ENCODE measurements at places on chromosomes 7 and 10.

GRCh38 chr7:150586785-150587152 is 19.6 kb downstream of the GIMAP4 start:
- no peak for DNase-seq

GRCh38 chr10:99689461-99689860 is 30.2 kb downstream of the ENTPD7 start:
- DNase-seq: no peak

DNA sequence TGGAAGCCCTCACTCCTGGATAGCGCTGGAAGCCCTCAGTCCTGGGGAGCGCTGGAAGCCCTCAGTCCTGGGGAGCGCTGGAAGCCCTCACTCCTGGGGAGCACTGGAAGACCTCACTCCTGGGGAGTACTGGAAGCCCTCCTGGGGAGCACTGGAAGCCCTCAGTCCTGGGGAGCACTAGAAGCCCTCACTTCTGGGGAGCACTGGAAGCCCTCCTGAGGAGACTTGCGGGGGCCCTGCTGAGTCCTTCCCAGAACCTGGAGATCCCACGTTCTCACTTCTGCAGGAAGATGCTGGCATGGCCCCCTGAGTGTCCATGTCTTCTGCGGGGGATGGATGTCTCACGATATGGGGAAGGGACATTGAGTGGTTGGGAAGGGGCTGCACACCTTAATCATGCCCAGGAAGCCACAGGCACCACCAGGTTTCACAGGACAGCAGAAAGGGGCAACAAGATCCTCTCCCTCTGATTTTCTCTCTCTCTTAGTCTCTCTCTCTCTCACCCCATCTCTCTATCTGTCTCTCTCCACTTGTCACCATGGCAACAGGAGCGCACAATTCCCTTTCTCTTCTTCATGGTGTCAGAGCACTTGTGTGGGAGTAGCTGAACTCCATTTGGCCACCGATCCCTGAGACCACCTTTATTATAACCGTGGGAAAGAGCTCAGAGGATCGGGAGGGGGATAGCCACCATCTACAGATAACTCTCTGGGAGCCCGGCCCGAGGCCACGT is 267.0 kb downstream of the TCERG1L start:
- no peak for DNase-seq

- peak; percentile 85 for DNase-seq
These were observed 116.2 kb downstream of the SH3PXD2A start for GRCh38 chr10:103739039-103739764.

GRCh38 chr10:60230892-60231291 is 158.8 kb downstream of the ANK3 start:
- peak; percentile 35 for DNase-seq

- DNase-seq: no peak
These were observed 28.1 kb upstream of the NEUROD6 start for GRCh38 chr7:31368620-31369019.

DNA sequence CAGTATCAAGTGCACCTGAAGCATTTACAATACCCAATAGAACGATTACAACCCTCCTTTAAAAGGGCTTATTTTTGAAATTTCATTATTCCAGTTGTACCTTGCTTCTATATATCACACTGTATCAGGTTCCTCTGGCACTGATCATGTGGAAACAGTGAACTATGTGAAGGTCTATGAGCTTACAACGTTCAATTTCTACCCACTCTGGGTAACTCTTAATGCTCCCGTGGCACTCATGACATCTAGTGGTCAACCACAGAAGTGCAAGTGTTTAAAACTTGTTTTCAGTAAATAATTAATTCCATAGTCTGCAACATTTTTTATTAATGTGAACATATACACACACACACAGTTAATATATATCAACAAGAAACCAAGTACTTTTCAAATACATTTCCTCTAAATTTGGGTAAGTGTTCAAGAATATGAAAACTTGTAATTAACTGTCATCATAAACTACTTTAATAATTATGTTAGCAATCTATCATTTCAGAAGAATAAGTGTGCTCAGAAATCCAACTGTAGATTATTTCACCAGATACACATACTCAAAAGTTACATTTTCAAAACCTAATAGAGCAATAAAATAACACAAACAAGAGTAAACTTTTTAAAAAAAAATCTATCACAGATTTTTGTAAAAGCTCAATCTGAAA is 61.0 kb downstream of the MPP7 start:
- DNase-seq: peak; percentile 57

DNA sequence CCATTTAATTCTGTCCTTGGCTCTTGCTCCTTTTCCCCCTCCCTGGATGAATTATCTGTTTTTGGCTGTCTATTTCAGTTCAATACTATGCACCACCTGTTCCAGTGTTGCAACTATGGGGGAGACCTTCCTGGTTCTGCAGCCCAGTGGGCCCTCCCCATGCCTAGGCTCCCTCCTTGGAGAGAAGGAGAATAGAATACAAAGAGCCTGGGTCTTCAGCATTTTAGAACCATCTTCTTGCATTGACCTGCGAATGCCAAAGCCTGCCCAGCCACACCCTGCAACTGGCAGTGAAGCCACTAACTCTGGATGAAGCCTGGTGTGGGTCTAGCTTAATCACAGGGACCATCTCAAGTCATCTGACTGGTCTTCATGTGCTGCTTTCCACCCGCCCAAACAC is 207.1 kb downstream of the HERPUD2 start:
- no peak for DNase-seq

- no peak for DNase-seq
These were observed 2.2 kb upstream of the C10orf143 start for GRCh38 chr10:130112821-130113220.

- DNase-seq: peak; percentile 1
These were observed 21.6 kb upstream of the TSPAN33 start for GRCh38 chr7:129122751-129123509.

- DNase-seq: no peak
These were observed 76.7 kb upstream of the SAMD8 start for GRCh38 chr10:75034714-75035258.

DNA sequence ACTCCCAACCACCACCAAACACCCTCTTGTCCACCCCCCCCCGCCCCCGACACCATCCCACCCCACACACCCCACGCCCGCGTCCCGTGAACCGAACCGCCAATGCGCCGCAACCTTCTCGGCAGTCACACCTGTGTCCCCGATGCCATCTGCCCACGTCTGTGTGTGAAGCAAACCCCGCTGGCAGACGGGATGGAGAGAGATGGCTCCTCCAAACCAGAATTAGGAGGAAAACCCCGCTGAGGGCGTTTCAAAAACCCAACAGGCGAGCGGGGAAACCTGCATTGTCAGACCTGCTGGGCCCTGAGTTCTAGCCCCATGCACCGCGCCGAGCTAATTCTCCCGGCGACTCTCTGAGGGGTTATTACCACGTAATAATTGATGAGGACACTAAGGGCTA is 28.6 kb upstream of the KCNK18 start:
- DNase-seq: no peak

DNA sequence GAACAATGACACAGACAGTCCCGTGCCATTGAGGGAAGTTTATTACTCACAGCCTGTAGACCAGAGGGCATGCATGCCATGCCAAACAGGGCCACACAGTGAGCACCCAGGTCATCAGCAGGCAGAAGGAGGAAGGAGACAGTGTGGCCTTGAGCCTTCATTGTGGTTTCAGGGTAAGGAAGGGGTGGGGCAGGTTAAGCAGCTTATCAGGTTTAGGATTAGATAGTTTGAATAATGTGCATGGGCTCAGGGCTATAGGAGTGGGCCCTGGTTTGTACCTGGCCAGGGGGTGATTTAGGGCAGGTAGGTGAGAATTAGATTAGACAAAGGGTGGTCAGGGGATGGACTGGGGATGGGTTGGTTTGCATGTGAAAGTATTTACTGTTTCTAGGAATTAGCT is 67.9 kb downstream of the ADCY1 start:
- no peak for DNase-seq

GRCh38 chr10:43852149-43852548 is 203.5 kb upstream of the ZNF32 start:
- DNase-seq: no peak

DNA sequence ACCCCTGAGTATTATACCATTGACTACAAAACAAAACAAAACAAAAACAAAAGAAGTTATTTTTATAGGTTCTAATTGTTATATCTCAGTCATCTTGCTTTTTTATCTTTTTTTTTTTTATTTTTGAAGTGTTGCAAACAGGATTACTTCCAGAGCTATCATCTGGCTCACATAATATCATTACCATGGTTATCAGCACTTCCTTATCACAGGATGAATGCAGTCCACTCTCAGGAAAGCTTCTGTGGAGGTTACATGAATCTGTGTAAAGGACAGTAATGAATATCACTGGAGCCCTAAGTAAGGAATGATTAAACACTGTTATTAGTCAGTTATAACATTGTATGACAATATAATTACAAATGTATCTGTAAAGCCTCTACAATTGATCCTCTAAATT is 451.5 kb downstream of the PLXDC2 start:
- DNase-seq: no peak

DNA sequence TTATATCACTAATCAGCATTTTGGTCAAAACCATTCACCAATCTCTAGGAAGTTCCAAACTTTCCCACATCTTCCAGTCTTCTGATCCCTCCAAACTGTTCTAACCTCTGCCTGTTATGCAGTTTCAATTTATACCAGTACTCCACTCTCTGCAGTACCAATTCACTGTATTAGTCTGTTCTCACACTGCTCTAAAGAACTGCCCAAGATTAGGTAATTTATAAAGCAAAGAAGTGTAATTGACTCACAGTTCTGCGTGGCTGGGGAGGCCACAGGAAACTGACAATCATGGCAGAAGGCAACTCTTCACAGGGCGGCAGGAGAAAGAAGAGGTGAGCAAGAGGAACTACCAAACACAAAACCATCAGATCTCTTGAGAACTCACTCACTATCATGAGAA is 374.9 kb downstream of the SORCS1 start:
- DNase-seq: no peak

GRCh38 chr7:326809-327232 is 36.9 kb downstream of the FOXL3 start:
- peak; percentile 24 for DNase-seq

DNA sequence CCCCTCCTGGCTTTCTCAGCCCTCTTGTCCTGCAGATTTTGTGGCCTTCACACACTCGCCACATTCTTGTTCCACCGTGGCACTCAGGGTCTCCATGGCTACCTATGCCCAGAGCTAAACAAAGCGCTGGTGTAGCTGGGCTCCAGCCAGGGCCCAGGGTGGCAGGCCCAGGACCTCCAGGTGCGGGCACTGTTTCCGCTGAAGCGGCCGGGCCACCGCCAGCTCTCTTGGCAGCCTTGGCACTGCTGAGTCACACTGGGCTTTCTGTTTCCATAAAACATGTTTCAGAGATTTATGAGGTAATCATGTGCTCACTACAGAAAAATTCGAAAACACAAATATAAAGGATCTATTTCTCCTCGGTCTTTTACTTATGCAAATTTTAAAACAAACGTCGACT is 51.3 kb downstream of the AOC1 start:
- DNase-seq: no peak

GRCh38 chr7:94253686-94254085 is 141.0 kb upstream of the COL1A2 start:
- no peak for DNase-seq

DNA sequence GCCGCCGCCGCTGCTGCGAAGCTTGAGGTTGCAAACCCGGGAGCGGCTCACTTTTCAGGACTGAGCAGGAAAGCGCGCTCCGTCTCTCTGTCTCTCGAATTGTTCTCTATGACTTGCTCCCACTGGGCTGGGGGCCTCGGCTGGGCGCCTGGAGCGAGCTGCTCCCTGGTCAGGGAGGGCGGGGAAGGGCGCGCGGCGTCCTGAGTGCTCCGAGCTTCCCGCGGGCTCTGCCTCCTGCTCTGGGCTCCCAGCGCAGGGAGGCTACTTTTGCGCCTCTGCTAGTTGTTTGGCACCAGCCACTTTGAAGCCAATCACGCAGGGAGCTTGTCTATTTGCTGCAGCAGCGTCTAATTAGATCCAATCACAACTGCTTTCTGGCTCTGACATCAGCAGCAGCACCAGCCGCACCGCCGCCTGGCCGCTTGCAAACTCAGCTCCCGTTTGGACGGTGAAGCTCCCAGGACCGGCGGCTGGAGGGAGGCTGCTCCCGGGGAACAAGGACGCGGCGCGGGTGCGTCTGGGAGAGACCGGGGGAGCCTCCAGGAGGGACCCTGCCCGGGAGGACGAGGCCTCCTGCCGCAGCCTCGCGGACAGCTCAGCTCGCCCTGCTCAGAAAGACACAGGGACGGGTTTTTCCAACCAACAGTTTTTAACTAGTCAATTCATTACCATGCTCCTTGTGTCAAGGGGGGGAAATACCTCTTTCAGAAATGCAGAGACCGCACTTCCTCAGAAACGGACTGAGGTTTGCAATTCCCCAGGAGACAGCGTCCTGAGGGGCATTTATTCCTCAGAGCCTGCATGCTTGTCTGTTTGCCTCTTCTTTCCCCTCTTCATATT is at the start of gene ADARB2:
Gene ADARB2 (minus strand): TSS at position 304 of the 840 bp plus-strand sequence.
- DNase-seq: peak; percentile 1

GRCh38 chr10:82402906-82403401 is 528.0 kb downstream of the NRG3 start:
- DNase-seq: no peak

GRCh38 chr7:51318886-51319579 is 2.4 kb upstream of the COBL start:
- DNase-seq: no peak

- no peak for DNase-seq
These were observed 70.0 kb upstream of the ZNF479 start for GRCh38 chr7:57202274-57202673.

DNA sequence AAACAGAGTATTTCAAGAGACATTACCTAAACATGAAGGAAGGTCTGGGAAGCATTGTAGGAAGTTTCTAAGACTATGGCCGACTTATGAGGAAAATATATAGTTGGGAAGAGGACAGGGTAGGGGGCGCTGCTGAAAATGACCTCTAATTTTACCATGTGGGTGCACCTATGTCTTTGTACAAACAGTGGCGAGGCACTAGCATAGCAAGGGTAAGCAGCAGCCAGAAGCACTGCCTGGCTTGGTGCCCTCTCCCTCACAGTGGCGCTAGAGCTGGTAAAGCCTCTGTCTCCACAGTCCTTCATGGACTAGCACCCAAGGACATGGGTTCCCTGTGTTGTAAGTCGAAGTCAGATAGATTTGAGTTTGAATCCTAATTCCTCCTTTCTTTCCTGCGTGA is 461.2 kb downstream of the INHBA start:
- DNase-seq: no peak

DNA sequence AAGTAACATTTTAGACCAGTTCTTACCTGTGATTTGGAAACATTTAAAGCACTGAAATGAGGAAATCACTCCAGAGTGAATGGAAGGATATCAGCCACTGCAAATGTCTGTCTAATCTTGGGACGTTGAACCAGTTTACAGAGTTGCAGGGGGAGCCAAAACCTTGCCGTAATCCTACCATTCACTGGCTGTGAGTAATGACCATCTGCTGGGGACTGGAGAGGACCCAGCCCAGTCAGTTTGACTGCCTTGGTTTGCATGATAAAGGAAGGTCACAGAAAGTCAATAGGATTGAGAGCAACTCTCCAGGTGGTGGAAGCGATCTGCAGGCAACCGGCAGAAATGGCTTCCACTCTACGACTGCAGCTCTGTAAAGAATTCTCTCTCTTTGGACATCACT is 167.2 kb downstream of the AKR1D1 start:
- DNase-seq: no peak

Data from brain microvascular endothelial cell (primary cell).